CD4-positive, alpha-beta memory T cell (primary cell): ENCODE measurements at places on chromosomes 3 and 15. TPM values are rescaled to one million over a fixed set of nuclear protein-coding genes. Genes with fewer than 3 reads are reported as not detected.

Gene KCTD6
- 6.8 TPM for polyA plus RNA-seq

Gene ADGRG7
- polyA plus RNA-seq, result not detected

Gene HDGFL3
- 6.5 TPM for polyA plus RNA-seq

Gene TERC
- 0.53 TPM for polyA plus RNA-seq

DNA sequence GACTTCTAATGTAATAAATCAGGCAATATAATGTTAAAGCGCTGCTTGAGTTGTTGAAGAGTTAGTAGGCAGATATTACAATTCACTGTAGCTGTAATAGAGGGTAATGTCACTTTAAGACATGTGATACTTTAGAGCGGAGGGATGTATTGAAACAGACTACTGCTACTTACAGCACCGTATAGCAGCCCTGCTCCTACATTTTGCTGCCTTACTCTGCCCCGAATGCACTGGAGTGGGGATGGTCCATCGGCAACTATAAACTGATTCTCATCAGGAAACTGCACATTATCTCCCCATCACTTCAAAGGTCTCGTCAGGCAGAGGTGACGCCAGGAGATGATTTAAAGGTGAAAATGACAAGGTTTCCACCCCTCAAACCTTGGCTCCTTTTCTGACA is 349.7 kb upstream of the SUCLG2 start:
- no peak for DNase-seq

DNA sequence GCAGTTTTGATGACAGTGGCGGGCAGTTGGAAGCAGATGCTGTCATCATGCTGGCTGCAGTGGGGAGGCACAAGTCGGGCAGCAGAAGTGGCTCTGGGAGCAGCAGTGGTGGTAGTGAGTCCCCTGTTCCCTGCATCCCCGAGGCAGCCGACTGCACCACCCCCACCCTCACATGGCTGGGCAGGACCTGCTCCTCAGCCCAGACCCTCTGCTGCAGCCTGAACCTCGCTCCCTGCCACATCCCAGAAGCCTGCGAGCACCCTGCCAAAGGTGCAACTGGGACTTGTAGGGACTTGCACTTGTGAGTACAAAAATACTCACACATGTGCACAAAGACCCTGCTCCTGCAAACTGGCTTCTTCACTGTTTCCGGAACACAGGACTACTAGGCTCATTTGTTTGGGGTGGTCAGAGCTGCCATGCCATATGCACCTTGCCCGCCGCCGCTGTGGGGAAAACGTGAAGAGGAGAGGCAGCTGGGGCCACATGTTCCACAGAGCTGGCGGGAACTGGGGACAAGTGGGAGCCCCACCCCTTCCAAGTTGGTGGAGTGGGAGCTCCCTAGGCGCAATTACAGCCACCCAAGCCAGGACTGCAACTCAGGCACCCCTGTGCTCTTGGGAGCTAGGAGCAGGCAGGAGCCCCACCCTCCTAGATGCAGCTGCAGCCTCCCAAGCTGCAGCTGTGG is 2.2 kb downstream of the JMJD7 start:
- DNase-seq, result no peak

- no peak for DNase-seq
These were observed 394.9 kb downstream of the PTPRG start for GRCh38 chr3:61956236-61956635.

DNA sequence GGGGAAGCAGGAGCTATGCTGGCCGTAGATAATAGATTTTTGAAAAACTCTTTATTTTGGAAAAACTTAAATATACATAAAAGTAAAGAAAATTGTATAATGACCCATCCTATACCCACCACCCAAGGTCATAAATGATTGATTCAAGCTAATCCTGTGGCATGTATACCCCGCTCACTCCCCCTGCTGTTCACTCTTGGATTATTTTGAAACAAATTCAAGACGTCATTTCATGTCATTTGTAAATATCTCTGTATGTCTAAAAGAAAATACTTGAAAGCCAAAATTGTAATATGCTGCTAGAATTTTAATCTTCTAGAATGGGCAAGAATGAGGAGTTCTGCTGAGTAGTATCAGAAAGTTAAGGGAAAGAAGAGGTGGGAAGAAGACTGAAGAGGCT is 241.7 kb downstream of the FEZF2 start:
- DNase-seq, result no peak

DNA sequence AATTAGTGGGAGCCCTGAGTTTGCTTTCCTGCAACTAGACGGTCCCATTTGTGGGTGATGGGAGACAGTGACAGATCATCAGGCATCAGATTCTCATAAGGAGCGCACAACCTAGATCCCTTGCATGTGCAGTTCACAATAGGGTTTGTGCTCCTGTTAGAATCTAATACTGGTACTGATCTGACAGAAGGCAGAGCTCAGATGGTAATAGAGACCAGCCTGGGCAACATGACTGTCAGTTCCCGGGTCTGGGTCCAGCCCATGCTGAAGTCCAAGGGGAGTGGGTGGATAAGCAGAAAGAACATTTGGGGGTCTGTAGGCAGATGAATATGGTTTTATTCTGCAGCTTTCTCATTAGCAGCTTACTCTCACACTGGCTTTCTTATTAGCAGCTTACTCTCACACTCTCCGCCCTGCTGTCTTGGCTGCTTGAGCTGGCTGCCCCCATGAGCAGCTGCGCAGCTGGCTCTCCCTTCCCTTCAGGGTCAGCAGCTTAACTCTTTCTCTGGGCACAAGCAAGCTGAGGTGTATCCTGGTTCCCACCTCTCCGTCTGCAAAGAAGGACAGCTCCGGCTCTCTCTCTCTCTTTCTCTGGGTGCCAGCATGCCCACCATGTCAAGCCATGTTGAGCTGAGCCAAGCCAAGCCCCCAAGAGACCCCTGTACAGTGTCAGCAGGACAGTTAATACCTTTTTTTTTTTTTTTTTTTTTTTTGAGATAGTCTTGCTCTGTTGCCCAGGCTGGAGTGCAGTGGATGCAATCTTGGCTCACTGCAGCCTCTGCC is 46.5 kb downstream of the KLHDC8B start:
- no peak for DNase-seq

DNA sequence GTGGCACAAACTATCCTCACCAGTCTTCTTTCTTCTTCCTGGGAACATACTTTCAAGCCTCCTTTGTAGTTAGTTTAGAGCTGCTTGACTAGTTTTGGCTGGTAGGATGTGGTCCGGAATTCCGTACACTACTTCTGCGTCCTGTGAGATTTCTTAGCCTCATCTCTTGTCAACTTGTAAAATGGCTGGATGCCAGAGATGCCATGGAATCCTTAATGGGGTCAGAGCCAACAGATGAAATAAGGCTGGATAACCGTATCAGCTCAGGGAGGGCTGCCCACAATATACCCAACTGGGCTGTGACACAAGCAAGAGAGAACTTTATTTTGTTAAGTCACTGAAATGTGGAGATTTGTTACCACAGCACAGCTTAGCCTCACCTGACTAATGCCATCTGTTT is 466.9 kb upstream of the MDFIC2 start:
- no peak for DNase-seq

DNA sequence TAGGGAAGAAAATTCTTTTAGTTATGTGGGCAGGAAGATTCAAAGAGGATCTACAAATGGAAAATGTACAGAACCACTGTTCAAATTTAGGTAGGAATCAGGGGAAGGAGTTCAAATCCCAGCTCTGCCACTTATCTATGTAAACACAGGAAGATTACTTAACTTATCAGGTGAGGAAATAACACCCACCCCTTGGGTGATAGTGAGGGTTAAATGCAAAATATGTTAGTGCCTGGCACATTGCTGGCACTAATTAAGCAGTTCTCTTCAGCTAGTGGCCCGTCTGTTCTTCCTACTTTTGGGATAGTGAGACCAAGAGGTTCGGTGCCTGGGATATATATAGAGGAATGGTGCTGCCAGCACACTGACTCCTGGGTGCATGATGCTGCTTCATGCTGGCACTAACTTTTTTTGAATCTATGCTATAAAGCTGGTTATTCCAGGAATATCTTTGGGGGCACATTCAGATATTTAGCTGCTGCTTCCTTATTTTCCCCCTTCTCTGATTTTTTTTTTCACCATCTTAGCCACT is 83.8 kb downstream of the XRN1 start:
- no peak for DNase-seq

DNA sequence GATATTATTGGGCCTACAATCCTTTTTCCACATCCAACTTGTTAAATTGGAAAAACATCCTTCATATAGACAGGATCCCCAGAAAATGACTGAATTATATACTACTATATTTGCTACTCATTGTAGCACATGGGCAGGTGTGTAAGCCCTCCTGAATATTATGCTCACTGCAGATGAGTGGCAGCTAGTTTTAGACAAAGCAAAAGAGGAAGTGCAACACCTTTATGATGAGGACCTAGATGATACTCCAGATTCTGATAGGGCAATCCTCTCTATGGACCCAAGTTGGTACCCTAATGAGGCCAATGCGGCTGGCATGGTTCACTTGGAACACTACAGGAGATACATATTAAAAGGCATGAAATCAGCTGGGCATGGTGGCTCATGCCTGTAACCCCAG is 119.1 kb upstream of the PLCL2 start:
- no peak for DNase-seq

DNA sequence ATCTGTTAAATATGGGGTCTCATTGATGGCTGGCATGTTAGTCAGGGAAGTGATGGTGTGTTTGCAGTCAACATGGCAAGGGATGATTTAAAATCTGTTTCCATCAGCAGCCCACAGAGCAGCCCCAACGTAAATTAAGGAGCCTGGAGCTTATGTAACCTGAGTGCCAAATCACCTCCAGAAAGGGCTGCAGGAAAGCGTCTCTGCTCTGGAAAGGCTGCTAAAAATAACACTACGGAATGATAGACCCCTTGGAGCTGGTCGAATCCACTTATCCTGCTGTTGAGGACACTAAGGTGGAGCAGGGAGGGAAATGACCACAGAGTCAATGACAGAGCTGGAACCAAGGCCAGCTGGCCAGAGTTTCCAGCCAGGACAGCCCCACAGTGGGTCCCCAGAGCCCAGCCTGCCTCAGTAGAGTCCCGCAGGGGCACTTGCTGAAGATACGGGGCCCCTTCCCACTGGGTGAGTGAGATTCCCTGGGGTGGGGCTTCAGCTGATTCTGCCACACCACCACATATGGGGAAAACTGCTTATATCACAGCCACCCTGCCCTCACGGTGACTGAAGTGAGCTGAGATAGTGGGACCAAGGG is 63.5 kb downstream of the EPHB1 start:
- DNase-seq, result no peak

- DNase-seq, result no peak
These were observed 80.3 kb downstream of the FILIP1L start for GRCh38 chr3:100033903-100034471.

GRCh38 chr3:46918634-46919033 is 41.1 kb downstream of the PTH1R start:
- no peak for DNase-seq

DNA sequence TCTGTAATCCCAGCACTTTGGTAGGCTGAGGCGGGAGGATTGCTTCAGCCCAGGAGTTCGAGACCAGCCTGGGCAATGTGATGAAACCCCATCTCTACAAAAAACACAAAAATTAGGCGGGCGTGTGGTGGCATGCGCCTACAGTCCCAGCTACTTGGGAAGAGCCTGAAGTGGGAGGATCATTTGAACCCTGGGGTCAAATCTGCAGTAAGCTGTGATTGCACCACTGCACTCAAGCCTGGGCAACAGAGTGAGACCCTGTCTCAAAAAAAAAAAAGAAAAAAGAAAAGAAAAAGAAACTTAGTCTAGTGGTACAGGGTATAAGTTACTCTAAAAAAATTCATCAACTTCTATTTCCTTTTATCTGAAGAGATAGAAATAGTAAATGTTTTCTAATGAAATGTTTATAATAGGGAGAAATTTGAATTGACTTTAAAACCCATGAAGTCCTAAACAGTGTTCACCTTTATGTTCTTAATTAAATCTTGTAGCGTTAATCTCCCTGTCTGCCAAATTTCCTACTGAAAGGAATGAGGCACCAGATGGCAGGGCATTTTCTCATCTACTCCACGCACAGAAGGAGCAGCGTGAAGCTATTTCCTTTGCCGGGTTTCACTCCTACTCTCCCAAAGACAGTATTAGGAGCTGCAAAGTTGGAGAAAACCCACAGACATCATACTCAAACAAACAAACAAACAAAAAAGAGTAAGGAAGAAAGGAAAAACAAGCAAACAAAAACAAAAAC is 1.9 kb downstream of the PCLAF start:
- DNase-seq, result no peak

- no peak for DNase-seq
These were observed 122.6 kb downstream of the RAB11A start for GRCh38 chr15:65991721-65992483.
